Urinary bladder (tissue), 4 donors: ENCODE measurements at places on chromosomes 11 and 22. TPM values are rescaled to one million over a fixed set of nuclear protein-coding genes. Genes with fewer than 3 reads are reported as not detected.

- no peak for DNase-seq
These were observed 44.1 kb downstream of the CHORDC1 start for GRCh38 chr11:90178751-90179150.

Gene MAP6
- 8.0 TPM for polyA plus RNA-seq

DNA sequence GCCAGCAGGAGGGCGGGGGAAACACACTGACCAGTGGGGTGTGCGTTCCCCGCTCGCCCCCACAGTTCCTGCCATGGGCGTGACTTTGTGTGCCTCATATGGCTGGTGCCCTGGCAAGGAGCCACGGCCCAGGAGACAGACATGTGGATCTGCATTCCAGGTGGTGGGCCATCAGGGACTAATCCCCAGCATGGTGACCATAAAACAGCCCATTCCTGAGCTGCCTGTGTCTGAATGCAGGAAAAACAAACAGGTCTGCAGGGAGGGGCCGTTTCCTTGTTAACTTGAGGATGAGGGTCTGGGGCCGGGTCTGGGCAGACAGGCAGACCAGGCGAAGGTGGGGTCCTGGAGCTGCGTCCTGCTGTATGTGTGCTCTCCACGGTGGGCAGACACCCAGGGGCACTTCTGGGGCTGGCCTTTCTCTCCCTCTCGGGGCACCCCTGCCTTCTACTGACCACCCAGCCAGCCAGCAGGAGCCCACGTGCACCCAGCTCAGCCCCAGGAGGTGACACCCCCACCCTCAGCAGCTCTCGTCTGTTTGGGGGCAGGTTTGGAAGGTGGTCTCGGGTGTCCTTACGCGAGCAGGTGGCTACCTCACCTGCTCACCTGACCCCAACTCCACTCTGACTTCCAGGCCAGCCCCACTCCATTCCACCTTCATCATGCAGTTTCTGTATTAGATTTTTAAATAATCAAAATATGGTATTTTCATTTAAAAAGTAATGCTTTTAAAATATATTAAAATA is 120.3 kb downstream of the KCNQ1OT1 start:
- no peak for DNase-seq

Gene ANO5
- 2.7 TPM for polyA plus RNA-seq

DNA sequence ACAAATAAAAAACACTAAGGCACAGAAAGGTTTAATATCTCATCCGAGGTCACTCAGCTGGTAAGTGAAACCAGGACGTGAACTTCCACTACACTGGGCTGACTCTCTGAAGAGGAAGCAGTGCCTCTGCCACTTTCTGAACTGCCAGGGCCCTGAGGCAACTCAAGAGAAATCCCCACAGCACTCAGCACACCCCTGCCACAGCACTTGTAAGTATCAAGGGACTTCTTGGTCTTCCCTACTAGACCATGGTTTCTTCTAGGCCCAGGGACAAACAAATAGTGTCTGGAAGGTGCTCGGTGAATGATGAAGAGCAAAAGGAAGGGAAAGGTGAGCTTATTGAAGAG is 49.7 kb downstream of the RPL27A start:
- no peak for DNase-seq

DNA sequence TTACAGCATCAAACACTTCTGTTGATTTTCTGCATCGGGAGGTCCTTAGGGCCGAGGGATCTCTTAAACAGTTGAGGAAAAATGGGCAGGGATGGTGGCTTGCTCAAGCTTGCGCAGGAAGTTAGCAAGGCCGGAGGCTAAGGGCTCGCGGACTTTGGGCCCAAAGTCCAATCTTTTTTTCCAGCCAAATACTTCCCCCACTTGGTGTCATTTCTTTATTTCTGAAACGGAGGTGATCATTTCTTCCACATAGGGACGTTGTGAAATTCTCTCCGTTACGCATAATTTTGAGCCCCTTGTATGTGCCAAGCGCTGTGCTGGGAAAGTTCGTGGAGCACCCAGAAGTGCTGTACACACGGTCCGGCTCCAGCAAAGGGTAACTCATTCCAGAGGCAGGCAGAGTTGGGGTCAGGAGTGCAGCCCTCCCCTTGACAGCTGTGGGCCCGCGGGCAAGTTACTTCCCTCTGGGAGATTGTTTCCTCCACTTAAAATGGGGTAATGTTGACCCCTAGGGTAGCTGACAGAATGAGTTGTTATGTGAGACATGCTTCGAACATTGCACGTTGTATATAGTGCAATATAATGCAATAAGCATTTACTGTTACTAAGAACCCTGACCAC is 809 bp downstream of the MIEF1 start:
- DNase-seq, result no peak

DNA sequence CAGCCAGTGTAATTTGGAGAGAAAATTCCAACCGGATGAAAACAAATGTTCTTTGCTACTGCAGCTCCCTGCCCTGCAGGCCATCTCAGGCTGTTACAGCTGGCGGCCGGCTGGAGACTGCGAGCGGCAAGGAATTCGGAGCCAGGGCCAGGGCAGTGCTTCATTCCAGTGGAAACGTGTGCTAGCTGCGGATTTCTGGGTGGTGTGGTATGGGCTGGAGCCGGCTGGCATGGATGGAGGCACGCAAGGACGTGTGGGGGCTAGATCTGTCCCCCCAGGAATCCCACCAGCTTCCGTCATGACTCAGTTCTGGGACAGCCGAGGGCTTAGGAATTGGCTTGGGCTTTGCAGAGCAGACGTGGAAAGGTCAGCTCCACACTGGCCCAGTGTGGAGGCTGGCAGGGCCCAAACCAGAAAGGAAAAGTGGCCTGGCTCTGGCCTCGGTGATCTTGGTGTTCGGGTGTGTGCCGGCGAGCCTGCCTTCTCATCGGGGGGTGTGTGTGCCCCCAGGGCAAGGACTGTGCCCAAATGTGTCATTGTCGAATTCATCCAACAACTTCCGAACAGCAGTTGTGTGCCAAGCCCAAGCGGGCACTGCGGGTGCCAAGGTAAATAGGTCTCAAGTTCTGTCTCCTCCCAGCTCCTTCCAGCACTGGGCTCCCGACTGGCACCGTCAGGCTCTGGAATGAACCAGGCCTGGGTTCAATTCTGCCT is 48.1 kb upstream of the SHISAL1 start:
- DNase-seq, result no peak

Gene MYEOV
- polyA plus RNA-seq, result 0.13 TPM

- no peak for DNase-seq
These were observed 9.1 kb downstream of the SF1 start for GRCh38 chr11:64769283-64769682.

Gene TRIM49
- not detected for polyA plus RNA-seq
